ENCODE measurements at places on chromosomes 6 and 20.

DNA sequence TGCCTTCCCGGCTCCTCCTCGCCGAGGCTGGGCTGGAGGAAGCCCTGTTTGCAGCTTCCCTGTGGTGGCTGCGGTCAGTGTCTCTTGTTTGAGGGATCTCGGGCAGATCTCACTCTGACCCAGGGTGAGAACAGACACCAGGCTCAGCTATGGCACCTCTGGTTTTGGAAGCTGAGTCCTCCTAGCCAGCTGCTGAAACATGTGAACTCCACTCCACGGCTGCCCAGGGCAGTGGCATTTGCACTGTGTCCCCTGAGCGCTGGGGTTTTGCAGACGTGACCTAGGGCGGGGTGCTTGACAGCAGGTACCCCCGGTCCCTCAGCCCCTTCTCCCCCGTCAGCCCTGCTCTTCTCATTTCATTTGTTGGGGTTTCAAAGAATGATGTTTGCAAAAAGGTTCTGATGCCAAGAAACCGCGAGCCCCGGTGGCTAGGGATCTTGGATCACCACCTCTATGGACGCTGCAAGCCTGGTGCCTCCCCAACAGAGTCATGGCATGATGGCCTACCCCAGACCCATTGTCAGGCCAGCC, 55.0 kb upstream of the DACT2 start:
- no peak for DNase-seq

GRCh38 chr6:124434421-124434820, 527.8 kb upstream of the RNF217 start:
- no peak for DNase-seq

GRCh38 chr6:168943231-168943905, 310.3 kb downstream of the THBS2 start:
- no peak for DNase-seq

DNA sequence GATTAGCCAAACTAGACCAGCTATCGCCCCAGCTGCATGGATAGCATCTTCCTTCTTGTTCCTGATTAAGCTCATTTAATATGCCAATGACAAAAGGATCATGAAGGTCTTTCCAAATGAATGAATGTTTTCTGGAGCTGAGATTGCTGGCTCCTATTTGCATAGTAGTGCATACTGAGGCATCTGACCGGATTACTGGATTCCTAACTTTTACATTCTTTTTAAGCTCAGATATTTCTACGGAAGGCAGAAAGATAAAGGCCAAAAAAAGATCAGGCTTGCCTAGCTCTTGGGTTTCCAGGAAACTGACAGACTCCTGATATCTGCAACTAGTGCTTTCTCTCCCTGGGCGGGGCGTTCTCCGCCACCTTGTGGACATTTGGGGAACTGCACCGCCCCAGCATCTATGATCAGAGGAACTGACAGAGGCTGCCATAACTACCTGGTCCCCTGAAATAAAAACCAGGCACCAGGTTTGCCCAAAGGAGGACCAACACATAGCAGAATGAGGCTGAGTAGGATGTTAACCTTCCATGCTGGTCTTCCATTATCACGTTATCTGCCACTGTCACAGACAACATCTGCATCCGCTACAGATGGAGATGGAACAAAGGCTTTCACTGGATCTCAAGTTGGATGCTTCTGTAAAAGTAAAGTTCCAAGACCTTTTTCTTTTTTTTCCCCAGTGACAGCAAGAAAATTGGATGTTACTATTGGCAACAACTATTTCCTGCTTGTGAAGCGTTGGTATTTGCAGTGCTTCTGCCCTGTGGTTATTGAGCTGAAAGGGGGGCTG, 33.2 kb downstream of the NT5E start:
- DNase-seq = peak; percentile 55

- DNase-seq = no peak
Measured at GRCh38 chr6:40499215-40499614, 87.9 kb downstream of the LRFN2 start.

DNA sequence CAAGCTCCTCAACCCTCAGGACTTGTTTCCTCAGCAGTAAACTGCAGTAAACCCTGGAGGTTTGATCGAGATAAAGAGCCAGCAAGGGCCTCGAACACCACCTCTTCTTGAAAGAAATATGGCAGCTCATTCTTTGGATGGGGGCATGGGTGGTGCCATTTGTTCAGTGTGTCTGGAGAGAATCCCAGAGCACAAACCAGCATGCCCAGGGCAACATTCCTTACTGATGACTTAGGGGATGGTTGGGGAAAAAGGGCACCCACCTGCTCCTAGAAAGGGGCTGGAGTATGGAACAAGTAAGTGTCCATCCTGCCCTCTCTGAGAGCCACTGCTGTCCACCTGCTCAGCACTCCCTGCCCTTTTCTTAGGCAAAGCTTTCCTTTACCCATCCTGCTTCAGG, 31.3 kb upstream of the ZFAND3 start:
- no peak for DNase-seq

DNA sequence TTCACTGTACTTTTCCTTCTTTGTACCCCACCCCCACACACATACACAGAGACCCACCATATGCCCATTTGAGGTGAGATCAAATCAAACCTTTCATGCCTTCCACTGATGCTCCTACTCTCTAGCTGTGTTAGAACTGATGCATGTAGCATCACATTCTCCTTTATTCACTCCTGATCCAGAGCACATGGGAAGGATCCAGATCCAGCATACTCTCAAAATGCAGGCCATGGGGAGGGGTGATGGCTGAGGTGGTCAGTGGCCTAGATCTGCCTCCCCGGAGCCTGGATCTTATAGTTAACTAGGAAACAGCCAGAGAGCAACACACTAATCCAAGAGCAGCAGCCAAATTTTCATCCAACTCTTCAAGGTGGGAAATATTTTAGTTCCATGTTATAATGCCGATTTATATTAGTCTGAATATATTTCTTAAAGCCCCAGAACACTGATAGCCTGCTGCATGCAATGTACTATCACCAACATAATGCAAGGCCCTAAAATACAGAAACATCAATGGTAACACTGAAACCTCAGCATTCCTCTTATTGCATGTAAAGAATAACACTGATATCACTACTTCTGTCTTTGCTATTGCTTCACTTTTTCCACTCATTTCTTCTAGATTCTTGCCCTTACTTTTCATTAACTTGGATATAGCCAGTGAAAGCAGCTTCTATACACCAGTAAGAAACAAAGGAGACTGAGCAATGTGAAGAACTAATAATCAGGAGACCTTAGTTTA, 126.8 kb upstream of the BEND6 start:
- DNase-seq = no peak

- DNase-seq = no peak
Measured at GRCh38 chr6:126217497-126217896, 122.4 kb upstream of the CENPW start.

GRCh38 chr6:95553880-95554279, 23.5 kb upstream of the MANEA start:
- no peak for DNase-seq

- DNase-seq = no peak
Measured at GRCh38 chr6:132392792-132393191, 8.5 kb downstream of the MOXD1 start.

GRCh38 chr6:37347177-37347576, 6.6 kb upstream of the RNF8 start:
- DNase-seq = no peak

DNA sequence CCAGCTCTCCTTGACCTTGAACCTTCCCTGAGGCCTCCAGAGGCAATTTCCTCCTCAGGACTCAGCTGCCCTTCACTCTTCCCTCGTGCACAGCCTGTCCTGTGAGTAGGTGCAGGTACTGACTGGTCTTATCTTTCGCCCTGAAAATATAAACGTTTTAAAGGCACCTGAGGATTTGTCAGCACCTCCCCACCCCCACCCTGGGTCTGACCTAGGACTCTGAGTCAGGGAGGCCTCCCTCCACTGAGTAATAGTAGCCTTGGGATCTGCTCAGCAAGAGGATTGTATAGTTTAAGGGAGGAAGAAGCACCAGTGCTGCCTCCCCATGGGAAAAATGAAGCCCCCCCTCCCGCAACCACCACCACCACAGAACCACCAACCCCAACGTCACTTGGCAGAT, 54.6 kb downstream of the PPARD start:
- DNase-seq = no peak

Data from NCI-H524 (cell line).